ENCODE measurements at places on chromosomes 5 and 9.

- DNase-seq = no peak
Measured at GRCh38 chr9:106619211-106619610, 243.8 kb upstream of the ZNF462 start.

DNA sequence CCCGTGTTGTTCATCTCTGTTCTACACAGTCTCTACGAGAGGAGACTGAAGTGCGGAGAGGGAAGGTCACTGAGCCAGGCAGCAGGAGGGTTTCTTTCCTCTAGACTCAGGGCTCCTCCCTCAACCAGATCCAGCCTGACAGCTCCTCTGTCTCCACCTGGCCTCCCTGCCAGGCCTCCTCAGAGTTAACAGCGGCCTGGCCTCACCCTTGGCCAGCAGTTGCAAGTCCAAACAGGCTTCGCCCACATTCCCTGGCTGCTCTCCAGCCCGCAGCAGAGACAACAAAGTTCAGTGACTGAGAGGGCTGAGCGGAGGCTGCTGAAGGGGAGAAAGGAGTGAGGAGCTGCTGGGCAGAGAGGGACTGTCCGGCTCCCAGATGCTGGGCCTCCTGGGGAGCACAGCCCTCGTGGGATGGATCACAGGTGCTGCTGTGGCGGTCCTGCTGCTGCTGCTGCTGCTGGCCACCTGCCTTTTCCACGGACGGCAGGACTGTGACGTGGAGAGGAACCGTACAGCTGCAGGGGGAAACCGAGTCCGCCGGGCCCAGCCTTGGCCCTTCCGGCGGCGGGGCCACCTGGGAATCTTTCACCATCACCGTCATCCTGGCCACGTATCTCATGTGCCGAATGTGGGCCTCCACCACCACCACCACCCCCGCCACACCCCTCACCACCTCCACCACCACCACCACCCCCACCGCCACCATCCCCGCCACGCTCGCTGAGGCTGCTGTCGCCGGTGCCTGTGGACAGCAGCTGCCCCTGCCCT, at the start of gene HRCT1:
TSS of gene HRCT1 (plus strand) at position 291 of the 768 bp plus-strand sequence. CDS start at position 377, 86 bp downstream.
- no peak for DNase-seq

DNA sequence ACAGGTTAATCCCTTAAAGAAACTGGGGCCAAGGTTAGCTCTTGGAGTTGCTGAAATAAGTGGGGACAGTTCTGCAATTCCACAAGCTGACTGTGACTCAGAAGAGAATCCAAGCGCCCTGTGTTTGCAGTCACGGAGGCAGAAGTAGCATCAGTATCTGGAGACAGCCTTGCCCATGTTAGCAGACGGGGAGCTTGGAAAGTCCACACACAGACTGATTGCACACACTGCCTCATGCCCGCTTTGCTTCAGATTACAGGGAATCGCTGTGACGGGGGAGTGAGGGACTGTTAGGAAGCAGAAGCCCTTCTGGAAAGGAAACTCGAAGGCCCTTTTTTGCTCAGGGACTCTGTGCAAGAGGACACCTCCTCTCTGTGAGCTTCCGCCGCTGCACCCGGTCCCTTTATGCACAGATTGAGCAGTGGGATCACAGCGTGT, 30.9 kb upstream of the PPP1R26 start:
- no peak for DNase-seq

- peak; percentile 11 for DNase-seq
Measured at GRCh38 chr5:138408023-138408422, 30.8 kb upstream of the REEP2 start.

DNA sequence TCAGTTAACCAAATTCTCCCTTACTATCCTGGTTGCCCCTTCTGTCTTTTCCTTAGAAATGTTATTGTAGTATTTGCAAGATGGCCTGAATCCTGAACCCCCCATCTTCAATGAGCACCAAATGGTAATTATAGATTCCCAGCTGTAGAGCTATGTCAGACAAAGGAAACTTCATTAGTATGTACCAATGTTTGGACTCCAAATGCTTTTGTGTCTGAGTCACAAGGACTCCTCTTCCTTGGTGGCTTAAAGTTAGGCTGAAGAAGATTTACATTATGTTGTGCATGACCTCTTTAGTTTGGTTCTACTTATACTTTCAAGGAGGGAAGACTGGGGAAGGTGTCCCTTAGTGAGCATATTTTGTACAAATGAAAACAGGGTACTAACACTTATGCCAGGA, 105.9 kb upstream of the CDKN2B start:
- no peak for DNase-seq

DNA sequence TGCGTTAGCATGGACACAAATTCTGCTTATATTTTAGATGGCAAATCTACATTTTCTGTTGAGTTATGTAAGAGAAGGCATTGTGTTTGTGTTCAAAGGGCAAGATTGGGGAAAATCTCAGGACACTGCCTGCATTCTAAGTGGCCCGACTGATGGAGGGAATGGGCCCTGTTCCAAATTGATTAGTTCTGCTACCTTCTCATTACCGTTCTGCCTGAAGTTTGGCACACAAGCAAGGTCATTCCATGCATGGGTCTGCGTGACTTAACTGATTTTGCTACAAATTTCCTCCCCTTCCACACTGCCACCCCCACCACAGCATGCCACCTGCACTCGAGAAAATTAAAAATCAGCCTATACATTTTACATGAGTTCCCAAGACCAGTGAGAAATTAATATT, 409.9 kb downstream of the BRINP1 start:
- DNase-seq = no peak

Measured in CD4-positive, alpha-beta T cell treated with Interleukin-21 for 1 hour (primary cell).